ENCODE measurements at places on chromosomes 16 and 17. TPM values are rescaled to one million over a fixed set of nuclear protein-coding genes. Genes with fewer than 3 reads are reported as not detected.
A peak's percentile ranks its signal among the peaks of the same experiment; 100 is the strongest.

- DNase-seq, result no peak
Observed at GRCh38 chr16:50393416-50393815, 24.6 kb upstream of the BRD7 start.

- no peak for DNase-seq
Observed at GRCh38 chr16:75289189-75289588, 37.8 kb upstream of the BCAR1 start.

GRCh38 chr17:15971098-15971678 lies 26.3 kb downstream of the ADORA2B start:
- no peak for DNase-seq

DNA sequence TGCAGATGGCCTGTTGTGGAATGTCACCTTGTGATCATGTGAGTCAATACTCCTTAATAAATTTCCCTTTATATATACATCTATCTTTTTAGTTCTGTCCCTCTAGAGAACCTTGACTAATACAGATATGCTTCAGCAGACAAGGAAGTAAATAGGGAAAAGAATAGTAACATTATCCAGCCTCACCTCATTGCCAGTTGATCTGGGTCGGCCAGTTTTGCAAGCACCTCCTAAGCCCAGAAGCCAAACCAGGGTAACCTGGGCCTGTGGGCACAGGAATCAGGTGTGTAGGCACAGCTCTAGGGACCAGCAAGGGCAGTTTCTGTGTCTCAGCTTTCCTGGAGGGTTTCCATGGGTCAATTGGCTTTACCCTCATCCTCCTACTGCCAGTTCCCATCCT lies 11.9 kb upstream of the CCL17 start:
- DNase-seq, result no peak

DNA sequence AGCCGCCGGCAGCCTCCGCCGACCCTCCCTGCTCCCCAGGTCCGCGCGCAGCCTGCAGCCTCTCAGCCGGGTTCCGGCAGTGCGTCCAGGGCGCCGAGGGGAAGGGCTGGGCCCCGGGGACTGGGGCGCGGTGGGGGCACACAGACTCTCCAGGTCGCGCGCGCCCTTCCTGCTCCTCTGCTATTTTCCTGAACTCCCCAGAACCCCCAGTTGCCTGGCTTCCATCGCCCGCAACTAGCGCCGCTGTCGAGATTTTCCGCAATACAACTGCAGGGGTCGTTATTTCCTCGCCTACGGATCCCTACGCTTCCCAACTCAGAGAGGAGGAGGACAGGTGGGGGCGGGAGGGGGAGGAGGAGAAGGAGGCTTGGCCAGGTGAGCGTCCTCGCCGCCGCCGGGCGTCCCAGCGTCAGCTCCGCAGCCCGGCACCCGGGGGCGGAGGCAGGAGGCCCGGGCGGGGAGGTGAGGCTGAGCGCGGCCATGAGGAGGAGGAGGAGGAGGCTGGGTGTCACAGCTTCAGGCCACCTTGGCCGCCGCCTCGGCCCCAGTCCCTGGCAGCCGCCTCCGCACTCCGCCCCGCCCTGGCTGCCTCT lies at the start of gene CA10:
CA10 (minus strand) TSS at position 265 of the 593 bp plus-strand sequence.
- no peak for DNase-seq

Gene FAAP100
- total RNA-seq, result 27.1 TPM

DNA sequence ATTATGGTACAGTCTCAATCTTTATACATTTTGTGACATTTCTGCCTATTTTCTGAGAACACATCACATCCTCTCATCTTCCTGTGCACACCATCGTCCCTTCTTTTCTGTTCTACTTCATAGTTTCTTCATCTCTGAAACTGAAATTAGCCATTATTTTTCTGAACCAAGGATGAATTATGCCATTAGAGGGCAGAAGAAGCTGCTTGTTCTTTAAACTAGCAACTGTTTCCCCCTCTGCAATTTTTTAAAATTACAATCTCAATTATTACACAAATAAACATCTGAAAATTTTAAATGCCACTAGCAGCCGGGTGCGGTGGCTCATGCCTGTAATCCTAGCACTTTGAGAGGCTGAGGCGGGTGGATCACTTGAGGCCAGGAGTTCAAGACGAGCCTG lies 41.3 kb downstream of the RBBP6 start:
- no peak for DNase-seq

- no peak for DNase-seq
Observed at GRCh38 chr16:50797456-50797855, 55.6 kb downstream of the CYLD start.

Gene IRX3
- total RNA-seq, result not detected

Gene KRTAP9-8
- not detected for total RNA-seq

GRCh38 chr16:14307527-14308367 lies 236.6 kb downstream of the MRTFB start:
- peak; percentile 32 for DNase-seq

DNA sequence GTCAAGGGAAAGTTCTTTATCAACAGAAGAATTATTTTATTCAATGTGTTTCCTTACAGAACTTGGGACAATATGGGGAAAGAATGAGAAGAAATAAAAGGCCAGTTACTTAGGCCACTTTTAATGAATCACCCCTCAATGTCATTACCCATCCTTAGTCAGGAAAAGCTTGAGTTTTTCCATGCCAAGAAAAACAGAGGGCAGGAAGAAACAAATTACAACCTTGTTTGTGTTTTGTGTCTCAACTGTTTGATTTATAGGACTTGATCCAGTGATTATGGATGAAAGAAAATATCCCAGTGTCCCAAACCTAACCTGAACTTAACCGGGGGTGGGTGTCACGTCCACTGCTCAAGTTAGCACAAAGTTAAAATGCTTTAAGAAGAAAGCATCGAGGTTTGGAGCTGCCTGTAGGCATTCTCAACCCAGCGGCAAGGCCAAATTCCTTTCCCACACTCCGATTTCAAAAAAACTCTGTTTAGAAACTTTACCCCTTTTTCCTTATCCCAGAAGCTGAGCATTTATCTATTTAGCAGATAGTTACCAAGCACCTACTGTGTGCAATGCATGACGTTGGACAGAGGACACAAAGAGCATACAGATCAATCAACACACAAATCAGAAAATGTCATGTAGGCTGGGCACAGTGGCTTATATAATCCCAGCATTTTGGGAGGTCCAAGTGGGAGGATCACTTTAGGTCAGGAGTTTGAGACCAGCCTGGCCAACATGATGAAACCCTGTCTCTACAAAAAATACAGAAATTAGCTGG lies 14.0 kb upstream of the CYB5B start:
- no peak for DNase-seq

Gene ARHGAP44
- total RNA-seq, result 0.12 TPM

DNA sequence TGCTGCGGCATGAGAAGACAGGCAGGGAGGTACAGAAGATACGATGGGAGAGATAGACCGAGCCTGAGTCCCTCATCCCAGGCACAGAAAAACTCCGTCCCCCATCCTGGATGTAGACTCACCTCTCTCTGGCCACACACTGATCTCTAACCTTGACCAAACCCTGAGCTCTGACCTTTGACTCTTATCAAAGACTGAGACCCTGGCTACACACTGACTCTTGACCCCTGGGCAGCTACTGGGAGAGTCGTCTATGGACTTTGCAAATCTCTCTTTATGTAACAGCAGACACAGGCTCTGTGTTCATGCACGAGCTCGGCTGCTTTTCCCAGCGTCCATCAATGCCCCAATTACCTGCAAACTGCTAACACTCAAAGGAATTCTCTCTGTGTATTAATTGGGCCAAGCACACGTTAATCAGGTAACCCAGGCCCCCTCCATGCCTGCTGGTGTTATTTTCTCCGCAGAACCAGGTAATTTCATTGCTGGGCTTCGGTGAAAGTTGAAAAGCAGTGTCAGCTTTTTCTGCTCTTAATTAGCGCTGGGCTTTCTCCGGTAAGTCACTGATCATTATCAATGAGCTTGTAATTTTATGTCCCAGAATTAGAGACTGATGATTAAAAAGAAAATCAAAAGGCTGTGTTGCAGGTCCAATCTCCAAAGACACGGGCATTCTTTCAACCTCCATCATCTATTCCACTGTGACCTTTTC lies 179.4 kb upstream of the NLRP1 start:
- no peak for DNase-seq

- no peak for DNase-seq
Observed at GRCh38 chr17:82693168-82693867, 5.2 kb downstream of the RAB40B start.

Gene OR4D1
- total RNA-seq, result 0.40 TPM

Gene TLK2
- total RNA-seq, result 27.1 TPM

DNA sequence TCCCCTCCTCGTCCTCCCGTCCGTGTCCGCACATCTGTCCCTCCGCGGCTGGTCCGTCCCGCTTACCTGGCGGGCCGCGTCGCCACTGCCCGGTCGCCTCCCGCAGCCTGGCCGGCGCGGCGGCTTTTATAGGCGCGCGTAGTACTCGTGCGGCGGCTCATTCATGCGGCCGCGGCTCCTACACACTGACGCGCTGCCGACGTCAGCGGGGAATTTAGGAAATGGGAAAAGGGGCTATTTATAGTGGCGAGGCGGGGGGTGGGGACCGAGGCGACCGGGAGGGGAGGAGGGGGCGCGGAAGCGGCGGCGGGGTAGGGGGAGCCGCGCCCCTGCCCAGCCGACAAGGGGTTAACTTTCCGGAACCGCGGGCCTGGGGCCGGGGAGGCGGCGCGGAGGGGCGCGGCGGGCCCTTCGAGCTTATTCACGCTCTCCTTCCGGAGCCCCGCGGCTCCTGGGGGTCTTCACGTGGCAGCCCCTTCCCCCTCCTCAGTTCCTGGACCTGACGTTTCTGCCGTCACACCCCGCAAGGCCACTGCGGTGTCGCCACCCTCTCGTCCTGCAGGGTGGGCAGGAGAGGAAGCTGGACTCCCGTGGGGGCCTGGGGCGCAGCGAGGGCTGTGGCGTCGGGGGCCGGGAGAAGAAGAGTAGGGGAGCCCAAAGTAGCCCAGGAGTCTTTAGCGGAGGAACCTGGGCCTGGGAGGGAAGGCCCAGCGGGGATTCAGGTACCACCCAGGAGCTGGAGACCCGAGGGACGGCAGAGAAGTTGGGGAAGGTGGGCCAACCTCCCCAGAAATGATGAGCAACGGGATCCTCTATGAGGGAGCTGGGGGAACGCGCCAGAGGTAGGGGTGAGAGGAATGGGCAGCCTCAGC lies 3.6 kb upstream of the HIC1 start:
- DNase-seq, result no peak

Gene SHBG
- not detected for total RNA-seq

Gene TAT
- total RNA-seq, result not detected

Gene HAPSTR1
- 42.6 TPM for total RNA-seq

Gene VPS4A
- total RNA-seq, result 35.8 TPM

GRCh38 chr17:17580662-17581470 lies 10.6 kb downstream of the PEMT start:
- DNase-seq, result no peak

- DNase-seq, result no peak
Observed at GRCh38 chr17:78225088-78225865, 6.2 kb upstream of the TMEM235 start.

- no peak for DNase-seq
Observed at GRCh38 chr17:75524269-75524969, 1.1 kb upstream of the LLGL2 start.

DNA sequence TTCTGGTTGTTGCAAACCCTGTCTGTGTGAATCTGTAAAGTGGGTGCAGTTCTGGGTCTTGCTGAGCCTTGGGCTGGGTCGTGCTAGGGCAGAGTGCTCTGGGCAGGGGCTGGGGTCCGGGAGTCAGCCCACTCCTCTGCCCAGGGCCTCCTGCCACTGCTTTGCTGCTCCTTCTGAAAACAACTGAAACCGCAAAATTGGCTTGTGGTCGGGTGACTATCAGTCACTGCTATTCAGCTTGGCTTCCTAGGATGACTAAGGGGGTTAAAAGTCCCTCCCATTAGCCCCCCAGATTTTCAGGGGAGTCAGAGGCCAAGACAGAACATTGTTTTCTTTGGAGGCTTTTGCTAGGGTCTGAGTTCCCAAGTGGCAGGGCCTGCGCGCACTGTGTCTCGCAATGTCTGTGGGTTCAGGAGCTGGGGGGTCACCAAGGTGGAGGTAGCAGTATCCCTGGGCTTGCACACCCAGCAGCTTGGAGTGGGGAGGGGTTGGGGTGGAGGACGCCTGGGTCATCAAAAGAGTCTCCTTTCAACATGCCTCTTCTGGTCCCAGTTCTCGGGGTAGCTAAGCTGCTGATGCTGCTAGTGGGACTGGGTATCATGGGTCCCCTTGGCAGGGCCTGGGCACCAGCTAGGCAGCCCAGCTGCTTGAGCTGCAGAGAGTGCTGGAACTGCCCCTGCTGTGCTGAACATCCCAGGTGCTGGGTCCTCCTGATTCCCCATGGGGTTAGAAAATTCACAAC lies 13.5 kb upstream of the TBX21 start:
- DNase-seq, result peak; percentile 96

GRCh38 chr17:36877771-36878170 lies 59.5 kb upstream of the LHX1 start:
- no peak for DNase-seq

Gene CARD14
- total RNA-seq, result not detected

DNA sequence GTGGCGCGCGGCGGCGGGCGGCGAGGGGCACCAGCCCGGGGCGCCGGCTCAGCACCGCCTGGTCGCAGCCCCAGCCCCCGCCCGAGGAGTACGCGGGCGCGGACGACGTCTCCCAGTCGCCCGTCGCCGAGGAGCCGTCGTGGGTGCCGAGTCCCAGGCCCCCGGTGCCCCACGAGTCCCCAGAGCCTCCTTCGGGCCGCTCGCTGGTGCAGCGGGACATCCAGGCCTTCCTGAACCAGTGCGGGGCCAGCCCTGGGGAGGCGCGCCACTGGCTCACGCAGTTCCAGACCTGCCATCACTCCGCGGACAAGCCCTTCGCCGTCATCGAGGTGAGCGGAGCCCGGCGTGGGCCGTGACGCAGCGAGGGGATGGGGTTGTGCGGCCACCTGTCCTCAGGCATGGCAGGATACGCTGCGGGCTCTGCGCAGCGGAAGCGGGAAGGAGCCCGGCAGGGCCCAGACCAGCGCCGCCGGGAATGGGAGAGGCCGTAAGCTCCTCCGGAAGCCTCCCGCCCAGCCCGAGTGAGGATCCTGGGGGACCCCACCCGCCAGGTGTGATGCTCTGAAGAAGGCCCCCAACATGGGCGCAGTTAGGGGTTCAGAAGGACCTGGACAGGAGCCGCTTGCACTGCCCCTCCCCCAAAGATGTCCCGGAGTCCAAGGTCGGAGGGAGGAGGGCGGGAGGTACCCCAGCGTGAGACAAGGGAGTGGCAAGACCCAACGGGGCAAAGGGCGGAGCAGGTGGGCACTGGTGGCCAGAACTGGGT lies 522 bp downstream of the NAGS start:
- peak; percentile 30 for DNase-seq

Gene ABCC6
- not detected for total RNA-seq

Gene CLDN6
- total RNA-seq, result not detected

- no peak for DNase-seq
Observed at GRCh38 chr16:53745086-53745485, 41.1 kb downstream of the FTO start.

GRCh38 chr17:37197336-37197735 lies 178.4 kb upstream of the C17orf78 start:
- DNase-seq, result no peak

Gene EVPLL
- total RNA-seq, result not detected

Gene TMC5
- total RNA-seq, result not detected

Gene CHP2
- not detected for total RNA-seq

- no peak for DNase-seq
Observed at GRCh38 chr17:16329519-16330271, 23.6 kb downstream of the CENPV start.

Gene PPL
- total RNA-seq, result not detected

Gene GPRC5B
- 0.55 TPM for total RNA-seq

Data from activated naive CD4-positive, alpha-beta T cell treated with anti-CD3 and anti-CD28 coated beads for 36 hours (primary cell).